ENCODE measurements at places on chromosomes 1 and 21.

DNA sequence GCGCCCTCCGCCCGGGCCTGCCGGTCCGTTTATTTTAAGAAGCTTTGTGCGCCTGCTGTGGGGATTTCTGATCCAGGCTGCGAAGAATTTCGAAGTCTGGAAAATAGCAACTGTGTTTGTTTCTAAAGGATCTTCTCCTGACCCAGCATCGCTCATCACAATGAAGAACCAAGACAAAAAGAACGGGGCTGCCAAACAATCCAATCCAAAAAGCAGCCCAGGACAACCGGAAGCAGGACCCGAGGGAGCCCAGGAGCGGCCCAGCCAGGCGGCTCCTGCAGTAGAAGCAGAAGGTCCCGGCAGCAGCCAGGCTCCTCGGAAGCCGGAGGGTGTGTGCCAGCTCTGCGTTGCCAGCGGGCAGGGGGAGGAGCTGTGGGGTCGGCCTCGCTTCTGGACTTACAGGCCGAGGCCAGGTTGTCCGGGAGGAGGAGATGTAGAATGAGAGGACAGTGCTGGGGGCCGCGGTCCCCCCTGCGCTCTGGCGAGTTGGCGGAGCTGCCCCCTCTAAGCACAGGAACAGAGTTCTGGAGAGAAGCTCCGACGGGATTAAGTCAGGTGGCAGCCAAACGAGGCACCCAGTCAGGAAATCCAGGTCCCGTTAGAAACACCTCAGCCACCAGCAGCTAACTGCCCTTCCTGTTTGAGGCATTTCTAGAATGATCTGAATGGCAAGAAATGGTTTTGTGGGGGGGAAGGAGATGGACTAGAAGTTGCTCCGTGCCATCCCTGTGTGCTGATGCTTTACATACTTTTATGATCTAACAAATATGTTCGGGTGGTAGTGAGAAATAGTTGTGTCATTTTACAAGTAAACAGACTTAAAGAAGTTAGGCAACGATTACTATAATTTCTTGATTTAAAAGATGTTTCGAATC is 948 bp downstream of the TXLNA start:
- no peak for DNase-seq

DNA sequence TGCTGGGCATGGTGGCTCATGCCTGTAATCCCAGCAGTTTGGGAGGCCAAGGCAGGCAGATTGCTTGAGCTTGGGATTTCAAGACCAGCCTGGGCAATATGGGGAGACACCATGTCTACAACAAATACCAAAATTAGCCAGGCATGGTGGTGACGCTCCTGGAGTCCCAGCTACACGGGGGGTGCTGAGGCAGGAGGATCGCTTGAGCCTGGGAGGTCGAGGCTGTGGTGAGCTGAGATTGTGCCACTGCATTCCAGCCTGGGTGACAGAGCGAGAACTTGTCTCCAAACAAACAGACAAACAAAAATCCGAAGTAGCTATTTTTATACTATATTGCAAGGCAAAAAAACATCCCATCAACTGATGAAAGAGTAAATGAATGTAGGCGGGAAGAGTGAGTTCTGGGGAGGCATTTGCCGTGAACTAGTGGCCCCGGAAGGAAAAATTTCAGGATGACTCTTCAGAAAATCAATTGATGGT is 40.6 kb downstream of the NCMAP start:
- DNase-seq, result no peak

DNA sequence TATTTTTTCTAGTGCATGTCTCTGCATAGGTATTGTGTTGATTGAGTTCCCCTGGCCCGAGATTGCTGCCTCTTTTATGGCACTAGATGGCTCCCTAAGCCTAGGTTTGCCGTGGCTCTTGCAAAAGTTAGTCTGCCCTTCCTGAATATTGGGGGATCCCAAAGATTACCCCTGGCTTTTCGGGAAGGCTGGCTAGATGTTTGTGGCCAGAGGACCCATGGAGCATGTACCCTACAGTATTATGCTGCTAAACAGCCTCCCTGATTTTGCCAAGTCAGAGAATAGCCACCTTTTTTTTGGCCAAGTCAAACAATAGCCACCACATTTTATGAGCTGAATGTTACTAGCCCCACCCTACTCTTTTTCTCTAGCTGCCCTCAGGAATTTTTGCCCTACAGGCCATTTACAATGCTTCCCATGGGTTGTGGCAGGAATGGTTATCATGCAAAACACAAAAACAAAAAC is 343.2 kb downstream of the OLFM3 start:
- no peak for DNase-seq

- no peak for DNase-seq
Measured at GRCh38 chr1:155043301-155043702, 7.8 kb upstream of the ADAM15 start.

GRCh38 chr1:29259802-29260441 is 23.6 kb downstream of the PTPRU start:
- peak; percentile 44 for DNase-seq

- no peak for DNase-seq
Measured at GRCh38 chr1:61851235-61851634, 109.0 kb downstream of the PATJ start.

DNA sequence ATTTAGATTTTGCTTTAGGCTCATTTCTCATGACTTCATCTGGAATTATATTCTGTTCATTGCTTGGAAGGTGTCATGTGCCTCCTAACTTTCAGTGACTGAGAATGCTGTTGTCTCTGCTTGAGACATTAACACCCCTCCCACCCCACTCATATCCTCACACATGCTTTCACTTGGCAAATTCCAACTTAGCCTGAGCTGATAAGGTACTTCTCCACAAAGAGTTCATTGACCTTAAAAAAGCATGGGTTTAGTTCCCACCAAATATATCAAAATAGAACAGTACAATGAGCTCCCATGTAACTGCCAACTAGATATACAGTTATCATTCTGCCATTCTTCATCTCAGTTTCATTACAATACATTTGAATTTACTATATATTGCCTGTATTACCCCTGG is 576.5 kb upstream of the ADGRL2 start:
- DNase-seq, result no peak

DNA sequence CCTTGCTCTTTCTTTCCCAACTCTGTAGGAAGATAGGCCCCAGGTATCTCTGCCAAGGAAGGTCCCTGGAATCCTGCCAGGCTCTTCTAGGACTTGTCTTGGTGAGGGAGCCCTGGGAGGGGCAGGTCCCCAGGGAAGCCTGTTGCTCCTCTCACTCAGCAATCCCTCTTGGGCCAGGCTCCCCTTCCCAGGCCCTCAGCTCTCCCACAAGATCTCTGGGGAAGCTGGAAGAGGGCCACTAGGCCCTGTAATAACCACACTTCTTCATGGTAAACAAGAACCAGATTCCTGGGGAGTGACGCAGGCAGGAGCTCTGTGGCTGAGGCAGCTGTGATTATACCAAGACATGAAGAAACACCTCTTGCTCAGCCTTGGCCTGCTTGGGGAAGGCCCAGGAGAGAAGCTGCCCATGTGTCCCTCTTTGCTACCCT is 9.9 kb upstream of the MAPKAPK2 start:
- no peak for DNase-seq

GRCh38 chr21:31339721-31340120 is 4.3 kb downstream of the TIAM1 start:
- DNase-seq, result no peak

DNA sequence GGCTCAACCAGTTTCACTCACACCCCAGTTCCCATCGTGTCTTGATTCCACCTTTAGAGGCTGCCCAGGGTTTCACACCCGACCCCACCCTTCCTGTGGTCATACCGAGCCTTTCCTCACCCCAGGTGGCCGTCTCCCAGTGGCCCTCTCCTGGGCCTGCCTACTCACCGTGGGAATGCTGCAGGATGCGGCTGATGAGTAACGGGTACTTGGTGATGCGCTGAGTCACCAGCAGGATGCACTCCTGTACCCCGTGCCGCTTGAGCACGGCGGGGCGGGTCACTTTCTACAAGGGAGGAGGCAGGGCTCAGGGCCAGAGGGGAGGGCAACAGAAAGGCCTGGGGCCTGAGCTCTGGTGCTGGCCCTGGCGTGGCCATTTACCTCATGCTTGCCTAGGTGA is 16.4 kb downstream of the ARHGEF2 start:
- DNase-seq, result peak; percentile 37

GRCh38 chr1:209884665-209885117 is 53.3 kb upstream of the SYT14 start:
- DNase-seq, result no peak

- DNase-seq, result peak; percentile 6
Measured at GRCh38 chr1:186849826-186850225, 21.1 kb downstream of the PLA2G4A start.

- no peak for DNase-seq
Measured at GRCh38 chr1:220189750-220190347, 82.4 kb downstream of the RAB3GAP2 start.

- no peak for DNase-seq
Measured at GRCh38 chr21:14569868-14570267, 23.8 kb upstream of the SAMSN1 start.

- no peak for DNase-seq
Measured at GRCh38 chr1:169590932-169591331, 4.7 kb upstream of the F5 start.

DNA sequence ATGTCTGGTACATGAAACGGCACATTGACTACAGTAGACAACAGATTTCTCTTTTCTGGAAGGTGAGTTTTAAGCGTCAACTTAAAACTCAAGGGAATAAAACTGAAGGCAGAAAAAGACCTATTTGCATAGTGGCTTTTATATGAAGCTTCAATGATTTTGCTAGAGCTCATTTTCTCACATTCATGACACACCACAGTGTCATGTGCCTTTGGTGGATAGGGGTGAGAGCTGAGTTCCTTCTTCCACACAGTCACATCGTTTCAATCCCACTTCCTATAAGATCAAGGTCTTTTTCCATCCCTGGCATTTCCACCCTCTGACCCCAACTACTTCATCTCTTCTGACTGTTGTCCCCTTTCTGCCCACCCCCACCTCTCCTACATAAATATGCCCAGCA is 31.0 kb downstream of the IL12RB2 start:
- DNase-seq, result no peak

DNA sequence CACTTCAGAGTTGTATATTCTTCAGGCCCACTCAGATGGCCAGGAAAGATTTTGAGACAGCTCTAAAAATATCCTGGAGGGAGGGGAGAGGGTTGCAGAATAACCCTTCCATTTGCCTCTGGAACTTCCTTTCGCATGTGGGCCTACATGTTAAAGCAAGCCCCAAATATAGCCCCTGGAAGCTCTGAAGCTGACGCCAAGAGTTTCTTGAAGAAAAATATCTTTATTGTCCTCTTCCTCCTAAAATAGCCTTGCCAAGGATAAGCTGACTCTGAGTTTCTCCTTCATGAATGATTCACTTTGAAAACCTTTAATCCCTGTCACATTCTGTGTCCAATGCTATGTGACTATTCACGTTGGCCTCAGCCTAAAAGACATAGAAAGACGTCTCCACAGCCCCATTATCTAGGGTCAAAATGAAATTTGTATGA is 6.4 kb downstream of the C1orf116 start:
- no peak for DNase-seq

DNA sequence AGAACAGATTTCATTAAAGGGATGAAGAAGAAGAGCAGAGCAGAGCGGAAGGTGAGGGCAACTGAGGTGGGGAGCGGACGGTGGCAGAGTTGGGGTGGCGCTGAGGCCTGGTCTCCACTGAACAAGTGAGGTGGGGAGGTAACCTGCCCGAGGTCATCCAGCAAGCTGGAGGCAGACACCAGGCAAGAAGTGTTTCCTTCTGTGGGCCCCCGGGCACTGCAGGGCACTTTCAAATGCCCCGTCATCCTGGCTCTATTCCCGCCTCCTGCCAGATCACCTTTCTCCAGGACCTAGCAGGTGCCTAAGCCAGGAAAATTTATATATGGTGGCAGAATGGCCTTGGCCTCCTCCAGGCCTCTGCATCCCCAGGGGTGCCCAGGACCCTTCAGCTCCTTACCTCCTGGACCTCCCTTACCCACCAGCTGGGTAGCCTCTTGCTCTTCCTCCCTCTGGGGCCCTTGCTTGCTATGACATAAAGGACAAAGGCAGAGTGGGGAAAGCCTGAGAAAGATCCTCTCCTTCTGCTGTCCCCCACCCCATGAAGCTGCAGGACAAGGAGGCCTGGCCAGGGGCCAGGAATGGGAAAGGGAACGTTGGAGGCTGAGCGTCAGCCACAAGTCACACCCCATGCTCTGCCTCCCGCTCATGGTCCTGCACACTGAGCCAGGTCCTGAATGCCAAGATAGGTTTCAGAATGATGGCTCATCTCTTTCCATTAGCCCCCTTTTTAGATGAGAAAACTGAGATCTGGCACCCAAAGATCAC is 29.0 kb downstream of the VWA5B1 start:
- DNase-seq, result no peak

- no peak for DNase-seq
Measured at GRCh38 chr1:82932207-82932606, 1066.7 kb downstream of the TTLL7 start.

DNA sequence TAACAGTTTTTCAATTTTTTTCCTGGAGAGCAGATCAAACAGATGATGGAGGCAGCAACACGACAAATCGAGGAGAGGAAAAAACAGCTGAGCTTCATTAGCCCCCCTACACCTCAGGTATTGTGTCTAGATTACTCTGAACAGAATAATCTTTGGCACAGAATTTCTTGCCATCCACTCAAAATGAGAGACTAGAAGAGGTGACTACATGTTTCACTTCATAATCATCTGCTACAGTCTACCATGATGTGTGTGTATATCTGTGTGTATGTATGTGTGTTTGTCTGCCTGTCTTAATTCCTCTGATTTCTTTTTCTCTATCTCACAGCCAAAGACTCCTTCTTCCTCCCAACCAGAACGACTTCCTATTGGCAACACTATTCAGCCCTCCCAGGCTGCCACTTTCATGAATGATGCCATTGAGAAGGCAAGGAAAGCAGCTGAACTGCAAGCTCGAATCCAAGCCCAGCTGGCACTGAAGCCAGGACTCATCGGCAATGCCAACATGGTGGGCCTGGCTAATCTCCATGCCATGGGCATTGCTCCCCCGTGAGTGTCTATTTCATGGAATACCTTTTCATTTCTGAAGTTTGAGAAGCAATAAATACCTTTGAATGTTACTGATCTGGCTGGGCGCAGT is 11.4 kb downstream of the PRPF3 start:
- DNase-seq, result no peak

All from CD4-positive, alpha-beta T cell (primary cell).